ENCODE measurements at places on chromosomes 7 and 10. TPM values are rescaled to one million over a fixed set of nuclear protein-coding genes. Genes with fewer than 3 reads are reported as not detected.

- peaks cover 58% of the 10 kb centered on the region for H3K27me3 ChIP-seq
- peaks cover 12% of the 10 kb centered on the region for H3K4me1 ChIP-seq
- no peak for DNase-seq
- no peak overlapping the region for H3K27ac ChIP-seq
- H3K4me3 ChIP-seq, result no peak overlapping the region
Measured at GRCh38 chr10:100480002-100480401, 17.2 kb downstream of the WNT8B start.

- H3K4me3 ChIP-seq, result no peak overlapping the region
- H3K4me1 ChIP-seq, result peaks cover 10% of the 10 kb centered on the region
- peaks cover 12% of the 10 kb centered on the region for H3K27me3 ChIP-seq
- no peaks in the 10 kb centered on the region for H3K36me3 ChIP-seq
- no peak overlapping the region for H3K27ac ChIP-seq
Measured at GRCh38 chr10:121615836-121616235, 17.6 kb upstream of the FGFR2 start.

DNA sequence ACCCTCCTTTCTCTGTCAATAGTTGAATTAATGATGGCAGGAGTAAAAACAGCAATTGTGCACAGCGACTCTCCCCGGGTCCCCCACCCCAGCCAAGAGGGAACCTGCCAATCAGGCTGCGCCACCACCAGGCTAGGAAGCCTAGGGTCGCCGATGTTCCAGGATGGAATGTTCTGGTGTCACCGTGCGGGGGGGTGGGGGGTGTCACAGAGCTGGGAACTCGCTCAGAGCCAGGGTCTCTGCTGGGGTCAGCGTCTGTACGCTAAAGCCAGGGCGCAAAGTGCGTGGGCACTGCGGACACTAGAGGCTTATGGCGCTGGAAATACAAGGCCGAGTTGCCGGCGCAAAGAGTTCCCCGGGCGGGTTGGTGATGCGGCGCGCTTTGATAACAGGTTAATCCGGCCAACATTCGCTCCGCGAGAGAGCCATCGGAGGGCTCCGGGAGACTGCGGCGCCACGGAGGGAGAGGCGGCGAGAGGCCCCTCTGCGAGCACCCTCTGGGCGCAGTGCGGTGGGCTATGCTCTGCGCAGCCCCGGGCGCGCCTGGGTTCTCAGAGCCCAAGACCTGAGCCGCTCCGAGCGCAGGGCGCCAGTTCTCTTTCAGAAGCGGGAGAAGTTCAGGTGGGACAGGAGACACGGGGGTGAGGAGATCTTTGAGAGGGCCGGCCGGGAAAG lies 192.3 kb downstream of the EMX2 start:
- H3K4me1 ChIP-seq, result peaks cover 7% of the 10 kb centered on the region
- DNase-seq, result no peak
- no peak overlapping the region for H3K27ac ChIP-seq
- H3K27me3 ChIP-seq, result peaks cover 65% of the 10 kb centered on the region

GRCh38 chr7:45712872-45713668 lies 138.9 kb downstream of the ADCY1 start:
- H3K4me1 ChIP-seq, result no peaks in the 10 kb centered on the region
- no peak overlapping the region for H3K4me3 ChIP-seq

DNA sequence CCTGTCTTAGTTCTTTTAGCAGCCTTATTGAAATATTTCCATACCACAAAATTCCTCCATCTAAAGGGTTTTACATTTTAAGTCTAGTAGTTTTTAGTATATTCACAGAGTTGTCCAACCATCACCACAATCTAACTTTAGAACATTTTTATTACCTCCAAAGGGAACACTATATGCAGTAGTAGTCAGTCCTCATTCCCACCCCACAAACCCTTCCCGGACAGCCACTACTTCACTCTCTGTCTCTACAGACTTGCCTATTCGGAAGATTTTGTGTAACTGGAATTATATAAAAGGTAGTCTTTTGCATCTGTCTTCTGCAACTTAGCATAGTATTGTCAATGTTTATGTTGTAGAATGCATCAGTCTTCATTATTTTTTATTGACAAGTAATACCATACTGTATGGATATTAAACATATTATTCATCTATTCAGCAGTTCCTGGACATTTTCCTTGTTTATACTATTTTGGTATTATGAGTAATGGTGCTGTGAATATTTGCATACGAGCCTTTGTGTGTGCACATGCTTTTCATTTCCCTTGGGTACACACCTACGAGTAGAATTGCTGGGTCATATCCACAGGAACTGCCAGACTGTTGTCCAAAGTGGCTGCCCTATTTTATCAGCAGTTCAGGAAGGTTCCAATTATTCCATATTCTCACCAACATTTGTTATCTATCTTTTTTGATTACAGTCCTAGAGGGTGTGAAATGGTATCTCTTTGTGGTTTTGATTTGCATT lies 60.9 kb upstream of the LANCL2 start:
- H3K4me1 ChIP-seq, result no peaks in the 10 kb centered on the region
- no peaks in the 10 kb centered on the region for H3K27me3 ChIP-seq
- H3K36me3 ChIP-seq, result no peaks in the 10 kb centered on the region
- DNase-seq, result no peak
- H3K27ac ChIP-seq, result no peak overlapping the region
- no peak overlapping the region for H3K4me3 ChIP-seq

DNA sequence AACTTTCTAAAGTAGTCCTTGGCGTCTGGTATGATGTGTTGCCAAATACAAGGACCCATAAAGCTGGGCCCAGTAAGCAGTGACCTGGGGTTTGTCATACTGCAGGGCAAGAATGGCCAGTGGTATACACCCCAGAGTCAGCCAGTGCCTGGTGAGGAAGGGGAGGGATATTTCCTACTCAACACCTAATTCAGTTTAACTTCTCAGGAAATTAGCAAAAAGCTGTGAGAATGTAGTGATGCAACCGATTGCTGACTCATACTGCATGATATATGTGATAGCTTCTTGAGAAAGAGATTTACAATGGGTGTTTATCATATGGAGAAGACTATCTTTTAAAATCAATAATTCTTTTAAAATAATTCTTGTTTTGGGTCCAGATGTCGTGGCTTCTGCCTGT lies 889.3 kb upstream of the CELF2 start:
- H3K27me3 ChIP-seq, result no peaks in the 10 kb centered on the region
- no peak overlapping the region for H3K27ac ChIP-seq
- H3K4me1 ChIP-seq, result no peaks in the 10 kb centered on the region
- no peak for DNase-seq
- H3K4me3 ChIP-seq, result no peak overlapping the region

TRIM4 gene
- 14.2 TPM for total RNA-seq

FZD1 gene
- 11.8 TPM for total RNA-seq

INSYN2A gene
- not detected for total RNA-seq

SUN3 gene
- total RNA-seq, result not detected

SKIDA1 gene
- total RNA-seq, result 15.3 TPM

TRPV5 gene
- total RNA-seq, result 0.13 TPM

MYL7 gene
- total RNA-seq, result 1.5 TPM

Measured in progenitor cell of endocrine pancreas (in vitro differentiated cells).